ENCODE measurements at places on chromosomes 2 and 18.
A peak's percentile ranks its signal among the peaks of the same experiment; 100 is the strongest.

- no peak for DNase-seq
These were observed 1541.9 kb upstream of the PIK3C3 start for GRCh38 chr18:40413160-40413559.

DNA sequence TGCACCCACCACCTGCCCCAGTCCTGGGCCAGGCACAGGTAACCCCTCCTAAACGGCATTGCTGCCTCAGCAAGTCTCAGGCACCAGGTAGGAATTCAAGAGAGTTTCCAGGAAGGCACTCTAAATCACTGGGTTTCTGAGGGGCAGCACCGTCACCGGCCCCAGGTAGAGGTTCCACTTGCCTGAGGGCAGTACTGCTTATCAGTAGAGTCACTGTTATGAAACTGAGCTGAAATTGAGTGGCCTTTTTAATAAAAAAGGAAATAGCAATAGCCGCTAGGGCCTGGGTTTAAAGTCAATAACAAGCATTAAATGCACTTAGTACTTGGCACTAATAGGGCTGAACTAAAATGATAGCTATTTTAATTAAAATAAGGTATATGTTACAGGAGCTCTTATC lies 653.7 kb downstream of the METTL4 start:
- no peak for DNase-seq

DNA sequence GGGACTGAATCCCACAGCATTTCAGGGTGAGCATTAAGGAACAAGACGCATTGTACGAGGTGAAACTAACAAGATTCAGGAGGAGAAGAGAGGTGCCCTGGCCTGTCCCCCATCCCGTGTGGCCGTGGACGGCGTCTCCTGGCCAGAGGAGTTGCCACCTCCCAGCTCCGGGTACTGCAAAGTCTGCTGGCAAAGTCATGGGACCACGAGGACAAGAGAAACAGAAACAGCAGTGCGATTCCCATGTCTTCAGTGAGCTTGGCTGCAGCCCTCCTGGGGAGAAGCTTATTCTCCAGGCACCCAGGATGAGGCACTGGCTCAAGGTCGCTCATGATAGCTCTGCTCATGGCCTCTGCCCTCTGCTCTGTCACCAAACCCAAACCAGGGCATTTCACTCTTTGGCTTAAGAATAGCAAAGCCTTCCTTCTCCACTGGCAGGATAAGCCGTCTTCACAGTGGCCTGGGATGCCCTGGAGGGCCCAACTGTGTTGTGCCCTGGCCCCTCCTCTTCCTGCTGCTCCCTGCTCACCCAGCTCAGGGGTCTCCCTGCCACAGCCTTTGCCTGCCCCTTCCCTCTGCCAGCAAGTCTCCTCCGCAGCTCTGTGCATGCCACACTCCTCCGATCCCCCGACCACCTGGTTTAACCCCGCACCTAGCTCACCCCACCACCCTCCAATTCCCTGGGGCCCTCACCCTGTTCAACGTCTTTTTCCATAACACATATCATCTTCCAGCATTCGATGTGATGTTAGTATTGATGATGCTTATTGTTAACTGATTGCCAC lies 144.8 kb downstream of the PXDN start:
- no peak for DNase-seq

DNA sequence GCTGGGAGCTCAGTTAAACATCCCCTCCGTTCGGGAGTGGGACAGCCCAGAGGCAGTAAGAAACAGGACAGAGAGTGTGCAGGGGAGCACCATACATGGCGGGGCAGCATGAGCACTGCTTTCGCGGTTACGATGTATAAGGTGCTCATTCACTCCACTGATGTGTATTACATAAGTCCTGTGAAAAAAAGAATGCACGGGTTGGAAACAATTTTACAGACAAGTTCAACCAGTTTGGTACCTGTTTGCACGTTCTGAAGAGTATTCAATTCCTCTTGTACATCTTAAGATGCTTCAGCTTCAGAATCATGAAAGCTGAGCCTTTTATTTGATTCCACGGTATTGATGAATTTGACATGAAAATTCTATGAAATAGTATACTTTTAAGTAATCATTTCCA lies 97.8 kb upstream of the NETO1 start:
- no peak for DNase-seq

DNA sequence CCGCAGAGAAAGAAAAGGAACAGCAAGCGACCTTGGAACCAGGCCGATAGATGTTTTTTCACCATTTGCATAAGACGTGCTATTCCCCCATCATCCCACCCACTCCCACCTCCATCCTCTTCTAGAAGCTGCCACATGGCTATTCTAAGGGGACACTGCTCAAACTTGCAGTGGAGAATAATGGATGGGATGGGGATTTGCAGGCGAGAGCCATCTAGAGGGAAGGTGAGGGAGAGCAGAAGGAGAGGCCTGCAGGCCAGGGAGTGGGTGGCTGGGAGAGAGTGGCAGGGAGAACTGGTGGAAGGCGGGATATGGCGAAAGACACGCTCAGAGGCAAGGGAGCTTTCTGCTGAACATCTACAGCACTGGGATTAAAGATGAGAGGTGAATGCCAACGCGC lies 84.9 kb downstream of the MAPK4 start:
- DNase-seq: no peak

- no peak for DNase-seq
These were observed 212.6 kb upstream of the SP5 start for GRCh38 chr2:170502361-170503130.

- DNase-seq: no peak
These were observed 12.9 kb downstream of the UBR3 start for GRCh38 chr2:169839954-169840746.

DNA sequence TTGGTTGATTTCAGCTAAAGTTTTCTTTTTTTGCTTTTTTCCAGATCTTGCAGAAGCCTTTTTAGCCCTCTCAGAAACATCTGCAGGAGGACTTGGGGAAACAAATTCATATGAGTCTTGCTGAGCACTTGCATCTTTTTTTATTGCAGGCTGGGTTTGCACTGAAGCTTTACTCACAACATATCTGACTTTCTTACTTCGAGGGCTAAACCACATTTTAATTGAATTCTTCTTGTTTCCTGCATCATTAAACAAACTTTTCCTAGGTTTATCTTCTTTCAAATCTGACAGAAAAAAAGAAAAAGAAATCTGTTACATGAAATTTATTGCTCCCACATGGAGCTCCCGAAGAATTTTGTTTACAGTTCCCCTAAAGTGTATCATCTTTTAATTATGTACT lies 28.3 kb downstream of the BARD1 start:
- DNase-seq: no peak

DNA sequence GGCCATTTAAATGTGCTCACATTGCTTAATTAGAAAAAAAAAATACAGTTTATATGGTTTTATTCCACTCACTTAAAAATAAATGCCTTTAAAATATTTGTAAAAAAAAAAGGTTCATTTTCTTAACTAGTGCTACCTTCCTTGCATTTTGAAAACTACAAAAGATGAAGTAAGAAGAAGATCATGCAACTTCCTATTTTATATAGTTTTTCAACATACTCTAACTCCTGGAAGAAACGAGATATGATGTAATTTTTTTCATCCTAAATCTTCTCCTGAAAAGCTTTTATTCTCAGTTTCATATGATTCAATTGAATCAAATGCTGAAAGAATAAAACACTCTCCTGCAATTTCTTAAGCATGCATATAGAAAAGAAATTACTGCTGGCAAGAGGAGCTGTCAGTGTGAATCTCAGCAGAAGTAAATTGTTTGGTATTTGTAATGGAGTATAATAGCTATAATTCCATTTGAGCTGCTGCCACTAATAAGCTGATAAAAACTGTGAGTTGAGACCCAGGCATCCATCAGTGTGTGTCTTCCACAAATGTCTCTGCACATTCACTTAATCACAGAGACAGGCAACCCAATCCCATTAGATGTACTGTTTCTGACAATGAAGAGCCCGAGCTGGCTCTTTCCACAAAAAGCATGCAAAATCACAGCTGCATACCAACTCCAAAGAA lies 3.7 kb downstream of the FTCDNL1 start:
- no peak for DNase-seq

GRCh38 chr2:241050624-241051577 lies 51.2 kb downstream of the MTERF4 start:
- no peak for DNase-seq

DNA sequence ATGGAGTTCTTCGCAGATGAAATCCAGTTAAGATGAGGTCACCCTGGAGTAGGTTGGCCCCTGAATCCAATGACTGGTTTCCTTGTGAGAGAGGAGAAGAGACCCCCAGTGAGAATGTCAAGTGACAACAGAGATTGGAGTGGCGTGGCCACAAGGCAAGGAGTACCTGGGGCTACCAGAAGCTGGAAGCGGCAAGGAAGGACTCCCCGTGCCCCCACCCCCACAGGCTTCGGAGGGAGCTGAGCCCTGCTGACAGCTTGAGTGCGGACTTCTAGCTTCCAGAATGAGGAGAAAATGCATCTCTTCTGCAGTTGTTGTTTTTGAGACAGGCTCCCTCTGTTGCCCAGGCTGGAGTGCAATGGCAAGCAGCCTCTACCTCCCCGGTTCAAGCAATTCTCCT lies 78.0 kb upstream of the HPCAL1 start:
- DNase-seq: no peak

- peak; percentile 78 for DNase-seq
These were observed 60.2 kb upstream of the TXNDC2 start for GRCh38 chr18:9825571-9826073.

GRCh38 chr18:54787121-54787520 lies 41.2 kb upstream of the RAB27B start:
- DNase-seq: no peak

- no peak for DNase-seq
These were observed at the start of gene LDLRAD4 for GRCh38 chr18:13218368-13218991. LDLRAD4 (plus strand) TSS chr18:13218760.

DNA sequence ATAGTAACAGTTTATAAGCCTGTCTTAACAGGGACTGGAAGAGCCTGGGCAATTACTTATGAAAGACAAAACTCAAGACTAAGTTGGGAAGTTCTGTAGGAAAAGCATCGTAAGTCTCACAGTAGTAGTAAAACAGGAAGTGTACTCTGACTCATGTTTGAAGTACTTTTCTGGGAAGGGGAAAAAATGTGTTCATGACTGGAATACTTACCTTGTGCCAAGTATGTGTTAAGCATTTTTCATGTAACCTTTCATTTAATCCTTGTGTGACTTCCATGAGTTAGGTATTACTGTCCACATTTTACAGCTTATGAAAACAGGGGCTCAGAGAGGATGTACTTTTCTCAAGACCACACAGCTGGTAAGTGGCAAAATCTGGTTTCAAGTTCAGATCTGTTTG lies 13.7 kb upstream of the SKOR2 start:
- DNase-seq: no peak

GRCh38 chr2:21067859-21068537 lies 24.1 kb upstream of the APOB start:
- DNase-seq: no peak

GRCh38 chr2:67709835-67710234 lies 312.7 kb downstream of the ETAA1 start:
- DNase-seq: no peak

- DNase-seq: no peak
These were observed 228.3 kb upstream of the SMAD2 start for GRCh38 chr18:48158721-48159120.

- no peak for DNase-seq
These were observed 172.9 kb downstream of the SLC8A1 start for GRCh38 chr2:40279001-40279400.

GRCh38 chr2:46612675-46613074 lies 133.3 kb downstream of the TMEM247 start:
- no peak for DNase-seq

DNA sequence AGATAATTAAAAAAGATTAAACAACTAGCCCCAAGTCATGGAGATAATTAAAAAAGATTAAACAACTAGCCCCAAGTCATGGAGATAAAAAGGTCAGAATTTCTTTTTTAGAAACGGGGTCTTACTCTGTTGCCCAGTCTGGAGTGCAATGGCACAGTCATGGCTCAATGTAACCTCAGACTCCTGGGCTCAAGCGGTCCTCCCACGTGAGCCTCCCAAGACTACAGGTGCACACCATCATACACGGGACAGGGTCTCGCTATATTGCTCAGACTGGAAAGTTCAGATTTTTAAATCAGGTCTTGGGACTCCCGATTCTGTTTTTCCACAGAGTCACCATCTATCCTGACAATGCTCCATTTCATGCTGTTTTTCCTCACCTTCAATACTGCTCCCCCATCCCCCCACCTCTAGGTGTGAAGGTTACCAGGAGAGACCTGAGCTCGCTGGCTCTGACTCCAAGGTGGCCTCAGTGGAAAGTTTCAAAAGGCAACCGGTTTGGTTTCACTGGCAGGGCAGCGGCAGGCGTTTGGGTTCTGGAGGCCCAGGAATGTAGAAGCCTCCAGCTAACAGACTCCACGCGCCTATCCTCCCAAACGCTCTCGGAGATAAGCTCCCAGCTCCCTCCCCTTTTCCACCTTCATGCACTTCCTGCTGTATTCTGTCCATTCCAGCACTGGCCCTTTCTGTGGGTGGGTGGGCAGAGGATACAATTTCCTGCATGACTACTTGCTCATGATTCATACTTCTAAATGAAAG lies 2.9 kb upstream of the SEMA4C start:
- no peak for DNase-seq

DNA sequence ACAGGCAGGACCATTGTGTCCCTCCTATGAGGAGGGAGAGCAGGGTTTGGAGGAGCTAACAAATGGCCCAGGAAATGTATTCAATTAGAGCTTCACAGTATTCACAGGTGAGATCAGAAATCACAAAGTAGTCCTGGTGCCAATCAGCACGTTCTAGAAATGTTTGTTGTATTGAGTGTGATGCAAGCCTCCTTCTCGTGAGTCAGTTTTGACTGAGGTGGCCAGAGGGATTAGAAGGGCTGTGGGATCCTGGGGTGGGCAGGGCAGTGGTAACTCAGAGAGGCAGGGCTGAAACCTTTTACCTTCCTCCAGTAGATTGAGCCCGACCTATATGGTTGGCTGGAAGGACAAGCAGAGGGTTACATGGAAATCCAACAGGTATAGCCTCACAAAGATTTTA lies 95.0 kb downstream of the BOD1L2 start:
- no peak for DNase-seq

- DNase-seq: no peak
These were observed 29.2 kb upstream of the SETBP1 start for GRCh38 chr18:44651478-44651877.

DNA sequence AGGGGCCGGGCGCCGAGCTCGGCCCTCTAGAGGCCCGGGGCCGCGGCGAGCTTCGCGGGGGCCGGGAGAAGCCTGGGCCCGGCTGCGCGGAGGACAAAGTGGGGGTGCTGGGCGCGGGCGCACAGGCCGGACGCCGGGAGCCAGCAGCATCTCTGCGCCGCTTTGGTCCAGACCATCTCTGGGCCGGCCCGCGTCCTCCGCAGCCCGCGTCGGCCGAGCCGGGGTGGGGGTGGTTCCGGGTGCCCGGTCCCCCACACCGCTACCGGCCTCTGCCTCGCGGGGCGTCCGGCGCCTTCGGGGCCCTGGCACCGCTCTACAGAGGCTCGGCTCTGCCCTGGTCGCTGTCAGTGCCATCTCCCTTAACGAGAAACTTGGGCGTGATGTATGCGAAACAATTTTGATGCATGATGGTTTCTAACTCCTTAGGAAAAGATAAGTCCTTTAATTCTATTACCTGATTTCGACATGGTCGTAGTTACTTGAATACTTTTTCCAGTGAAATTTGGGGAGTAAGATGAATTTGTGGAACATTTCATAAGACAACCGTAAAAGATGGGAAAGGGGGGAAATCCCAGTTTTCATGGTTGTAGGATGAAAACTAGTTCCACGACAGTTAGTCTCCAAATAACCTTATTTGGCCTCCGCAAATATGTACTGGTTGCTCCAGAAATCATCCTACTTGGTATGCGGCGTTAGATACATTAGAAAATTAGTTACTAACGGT lies 562 bp downstream of the TWSG1 start:
- no peak for DNase-seq
